ENCODE measurements at places on chromosomes 7 and 10.

DNA sequence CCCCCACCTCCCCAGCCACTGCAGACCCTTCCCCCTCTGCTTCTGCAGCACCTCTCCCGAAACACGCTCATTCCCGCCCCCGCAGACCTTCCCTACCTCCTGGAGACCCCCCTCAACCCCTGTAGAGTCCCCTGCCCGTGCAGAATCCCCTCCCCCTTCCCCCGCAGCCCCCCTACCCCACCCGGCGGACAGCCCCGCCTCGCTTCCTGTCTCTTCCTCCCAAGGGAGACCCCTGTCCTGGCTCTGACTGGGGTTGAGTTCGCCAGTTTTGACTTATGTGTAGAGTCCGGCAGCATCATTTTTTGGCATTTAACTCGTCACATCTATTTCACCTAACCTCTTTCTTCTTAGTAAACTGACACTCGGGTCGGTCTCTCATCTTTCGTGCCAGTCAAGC is 54.0 kb downstream of the ALOX5 start:
- DNase-seq = no peak

GRCh38 chr7:135536150-135536549 is 21.6 kb upstream of the NUP205 start:
- peak; percentile 2 for DNase-seq

- DNase-seq = no peak
These were observed 336.2 kb downstream of the WDR11 start for GRCh38 chr10:121187391-121187790.

DNA sequence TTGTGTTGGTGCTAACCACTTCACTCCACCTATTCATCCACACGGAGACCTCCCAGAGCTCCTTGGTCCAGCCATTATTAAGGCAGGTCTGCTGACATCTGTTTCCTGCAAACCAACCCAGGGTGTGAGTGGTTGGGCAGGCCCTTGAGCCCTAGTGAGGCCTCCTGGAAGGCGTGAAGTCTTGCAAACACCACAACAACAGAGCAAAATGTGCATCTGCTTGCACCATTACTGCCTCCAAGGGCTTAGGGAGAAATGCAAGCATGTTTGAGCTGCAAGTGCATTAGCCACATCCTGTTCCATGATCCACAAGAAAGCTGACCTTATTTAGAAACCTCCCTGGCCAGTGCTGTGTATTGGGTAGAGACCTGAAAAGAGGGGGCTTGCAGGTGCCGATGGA is 325.5 kb downstream of the GRID1 start:
- DNase-seq = no peak

DNA sequence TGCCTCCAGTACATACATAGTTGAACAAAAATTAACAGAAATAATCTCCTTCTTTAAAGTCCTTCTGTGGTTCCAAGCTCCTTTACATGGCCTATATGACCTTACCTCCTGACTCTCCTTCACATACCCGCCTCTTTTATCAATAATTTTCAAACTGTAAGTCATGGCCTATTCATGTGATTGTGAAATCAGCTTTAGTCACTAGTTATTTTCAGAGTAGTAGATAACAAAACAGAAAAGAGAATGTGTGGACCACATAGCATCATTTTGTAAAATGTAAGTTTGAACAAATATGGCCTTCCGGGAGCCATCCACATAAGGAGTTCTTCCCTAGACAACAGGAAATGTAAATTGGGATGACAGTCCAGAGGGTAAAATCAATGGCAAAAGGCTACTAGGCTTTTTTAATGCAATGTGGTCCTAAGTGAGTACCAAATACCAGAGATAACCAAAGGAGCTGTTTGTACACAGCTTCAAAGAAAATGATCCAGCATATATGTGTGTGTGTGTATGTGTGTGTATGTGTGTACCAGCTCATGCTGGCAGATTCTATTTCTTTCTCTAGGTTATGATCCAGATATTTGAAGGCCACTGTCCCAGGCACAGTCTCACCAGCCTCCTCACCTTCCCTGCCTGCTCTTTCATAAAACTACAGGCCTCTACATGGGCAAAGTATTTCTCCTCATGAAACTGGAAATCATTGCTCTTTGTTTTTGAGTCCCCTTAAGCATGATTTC is 12.3 kb upstream of the FAM133B start:
- DNase-seq = no peak

DNA sequence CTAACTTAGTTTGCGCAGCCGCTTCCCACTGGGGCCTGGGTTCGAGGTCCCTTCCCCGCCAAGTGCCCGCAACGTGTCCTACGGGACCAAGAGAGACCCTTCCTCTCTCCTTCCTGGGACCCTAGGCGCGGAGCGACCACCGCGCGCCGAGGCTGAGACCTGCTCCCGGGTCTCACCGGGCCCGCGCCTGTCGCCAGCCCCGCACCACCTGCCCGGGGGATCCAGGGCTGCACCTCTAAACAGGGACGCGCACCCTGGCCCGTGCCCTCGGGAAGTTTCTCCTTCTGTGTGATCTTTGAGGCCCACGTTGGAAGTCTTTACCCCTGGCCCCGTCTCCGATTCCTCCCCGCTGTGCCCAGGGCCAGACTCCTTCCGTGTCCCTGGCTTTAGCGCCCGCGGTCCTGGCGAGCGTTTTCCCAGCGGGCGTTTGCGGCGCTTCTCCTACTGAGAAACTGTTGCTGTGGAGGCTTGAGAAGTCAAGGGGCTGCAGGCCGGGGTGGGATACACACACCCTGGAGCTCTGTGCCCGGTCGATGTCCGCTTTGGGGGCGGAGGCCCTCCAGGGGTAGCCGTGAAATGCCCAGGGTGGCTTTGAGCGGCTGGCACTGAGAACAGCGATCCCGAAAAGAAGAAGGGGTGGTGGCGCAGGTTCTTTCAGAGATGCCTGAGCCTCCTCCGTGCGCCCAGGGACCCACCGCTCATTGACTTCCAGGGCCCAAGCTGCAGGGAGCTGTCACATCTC is 575 bp downstream of the PLPP4 start:
- no peak for DNase-seq

DNA sequence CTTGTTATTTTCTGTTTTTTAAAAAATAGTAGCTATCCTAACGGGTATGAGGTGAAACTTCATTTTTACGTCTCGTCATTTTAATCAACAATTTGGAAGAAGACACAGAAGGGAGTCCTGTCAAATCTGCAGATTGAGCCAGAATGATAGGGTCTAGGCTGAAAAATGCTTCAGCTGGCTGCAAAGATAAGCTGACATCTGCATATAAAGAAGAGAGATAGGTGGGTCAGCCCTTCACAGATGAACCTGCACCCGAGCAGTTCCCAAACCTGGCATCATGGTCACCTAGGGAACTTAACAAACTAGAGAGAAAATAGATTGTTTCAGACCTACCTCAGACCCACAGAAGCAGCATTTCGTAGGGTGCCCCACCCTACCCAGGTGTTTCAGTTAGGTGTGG is 35.2 kb upstream of the BMPR1A start:
- no peak for DNase-seq

- no peak for DNase-seq
These were observed 31.4 kb upstream of the TRIM8 start for GRCh38 chr10:102612964-102613275.

DNA sequence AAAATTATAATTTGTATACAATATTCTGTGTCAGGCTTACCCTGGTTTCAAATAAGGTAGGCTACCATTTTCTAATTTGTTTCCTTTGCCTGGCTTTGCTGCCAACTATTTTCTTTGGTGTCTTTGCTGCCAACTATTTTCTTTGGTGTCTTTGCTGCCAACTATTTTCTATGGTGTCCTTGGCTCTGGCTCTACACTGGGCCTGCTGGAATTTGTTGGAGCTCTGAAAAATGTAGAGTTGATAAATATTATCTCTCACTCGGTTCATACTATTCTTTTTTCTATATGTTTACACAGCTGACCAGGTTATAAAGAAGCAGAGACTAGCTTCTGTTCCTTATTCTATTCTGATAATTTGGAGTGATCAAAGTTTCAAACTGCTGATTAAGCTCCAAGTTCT is 768.0 kb upstream of the PHF14 start:
- no peak for DNase-seq

- no peak for DNase-seq
These were observed 162.2 kb upstream of the BMPER start for GRCh38 chr7:33742999-33743587.

DNA sequence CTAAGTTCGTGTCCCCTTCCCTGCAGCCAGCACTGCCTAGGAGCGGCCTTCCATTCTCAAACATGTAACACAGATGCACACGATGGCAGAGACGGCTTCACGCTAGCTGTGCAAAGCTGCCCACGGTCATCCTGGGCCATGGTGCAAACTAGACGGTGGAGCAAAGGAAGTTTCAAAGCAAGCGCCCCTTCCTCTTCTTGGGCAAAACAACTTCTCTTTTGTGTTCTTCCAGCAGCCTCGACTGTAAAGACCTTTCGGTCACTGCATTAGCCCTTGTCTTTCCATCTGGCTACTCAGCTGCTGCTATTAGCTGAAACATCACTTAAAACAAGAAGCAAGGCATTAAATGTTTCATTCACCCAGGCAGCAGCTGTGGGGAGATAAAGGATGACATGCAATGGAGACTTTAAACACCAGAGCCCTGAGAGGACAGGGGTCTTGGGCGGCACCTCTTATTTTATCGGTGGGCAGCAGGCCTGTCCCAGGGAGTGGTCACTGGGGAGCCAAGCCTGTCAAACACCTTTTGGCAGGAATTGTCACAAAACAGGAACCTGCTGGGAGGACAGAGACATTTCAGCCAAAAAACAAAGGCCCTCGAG is 214.8 kb downstream of the KLF6 start:
- no peak for DNase-seq

GRCh38 chr7:375321-375831 is 85.4 kb downstream of the FOXL3 start:
- DNase-seq = no peak

DNA sequence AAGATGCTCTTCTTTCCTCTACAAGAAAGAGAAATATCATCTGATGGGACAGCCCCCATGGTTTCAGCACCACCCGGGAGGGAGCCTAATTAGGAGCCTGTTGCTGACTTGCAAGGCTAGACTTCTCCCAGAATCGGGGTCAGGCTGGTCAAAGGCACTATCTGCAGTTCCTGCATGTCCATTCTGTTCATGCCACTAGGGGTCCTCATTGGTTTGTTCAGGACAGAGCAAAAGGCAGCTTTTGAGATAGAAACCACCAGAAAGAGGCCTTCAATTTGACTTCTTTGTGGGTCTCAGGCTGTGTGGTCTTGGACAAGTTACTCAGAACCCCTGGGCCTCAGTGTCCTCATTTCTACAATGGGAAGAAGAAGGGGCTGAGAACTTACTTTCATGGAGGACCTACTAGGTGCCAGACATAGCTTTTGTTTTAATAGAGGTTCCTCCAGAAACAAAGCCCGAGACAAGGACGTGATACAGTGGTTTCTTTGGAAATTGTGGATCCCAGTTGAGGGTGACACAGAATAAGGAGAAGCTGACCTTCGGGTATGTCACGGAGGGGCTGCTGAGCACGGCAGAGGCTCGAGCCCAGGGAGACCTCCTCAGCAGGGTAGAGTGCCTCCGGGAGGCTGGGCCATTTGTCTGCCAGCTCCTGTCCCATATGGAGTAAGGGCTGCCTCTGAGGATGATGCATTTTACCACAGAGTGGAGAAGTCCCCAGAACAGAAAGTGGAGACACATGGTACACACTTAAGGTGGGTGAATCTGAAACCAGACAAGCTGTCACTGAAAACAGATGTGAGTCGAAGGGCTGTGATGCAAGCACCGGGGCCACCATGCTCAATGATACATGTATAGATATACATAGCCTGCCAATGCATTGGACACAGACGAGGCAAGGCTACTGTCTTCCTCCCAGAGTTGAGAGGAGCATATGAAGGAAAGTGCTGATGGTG is 33.1 kb upstream of the NEUROD6 start:
- no peak for DNase-seq

DNA sequence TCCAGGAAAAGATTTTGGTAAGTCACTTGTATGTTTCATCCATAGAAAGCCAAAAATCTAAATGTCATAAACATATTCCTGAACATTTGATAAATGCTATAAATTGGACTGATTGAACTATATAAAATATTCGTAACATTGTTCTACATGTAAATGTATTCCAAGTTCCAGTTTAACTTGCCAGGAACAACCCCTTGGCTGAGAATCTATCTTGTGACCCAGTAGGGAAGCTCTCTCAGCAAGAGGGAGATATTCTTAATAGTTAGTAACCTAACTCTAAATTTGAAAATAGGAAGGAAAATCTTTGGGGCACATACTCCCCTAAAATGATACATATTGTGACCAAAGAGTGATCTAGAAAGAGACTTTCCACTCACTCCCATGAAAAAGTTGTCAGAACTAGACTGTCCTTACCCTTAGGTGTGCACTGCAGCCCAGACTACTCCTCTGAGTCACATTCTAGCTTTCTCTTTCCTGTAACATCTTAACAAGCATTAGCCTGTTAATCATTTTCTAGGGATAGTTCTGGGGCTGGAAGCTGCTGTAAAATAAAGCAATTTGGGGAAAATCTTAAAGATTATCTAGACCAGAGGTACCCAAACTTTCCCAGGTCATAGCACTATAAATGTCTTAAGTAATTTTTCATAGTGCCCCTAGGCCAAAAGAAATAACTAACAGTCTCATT is 73.7 kb upstream of the SKAP2 start:
- no peak for DNase-seq

DNA sequence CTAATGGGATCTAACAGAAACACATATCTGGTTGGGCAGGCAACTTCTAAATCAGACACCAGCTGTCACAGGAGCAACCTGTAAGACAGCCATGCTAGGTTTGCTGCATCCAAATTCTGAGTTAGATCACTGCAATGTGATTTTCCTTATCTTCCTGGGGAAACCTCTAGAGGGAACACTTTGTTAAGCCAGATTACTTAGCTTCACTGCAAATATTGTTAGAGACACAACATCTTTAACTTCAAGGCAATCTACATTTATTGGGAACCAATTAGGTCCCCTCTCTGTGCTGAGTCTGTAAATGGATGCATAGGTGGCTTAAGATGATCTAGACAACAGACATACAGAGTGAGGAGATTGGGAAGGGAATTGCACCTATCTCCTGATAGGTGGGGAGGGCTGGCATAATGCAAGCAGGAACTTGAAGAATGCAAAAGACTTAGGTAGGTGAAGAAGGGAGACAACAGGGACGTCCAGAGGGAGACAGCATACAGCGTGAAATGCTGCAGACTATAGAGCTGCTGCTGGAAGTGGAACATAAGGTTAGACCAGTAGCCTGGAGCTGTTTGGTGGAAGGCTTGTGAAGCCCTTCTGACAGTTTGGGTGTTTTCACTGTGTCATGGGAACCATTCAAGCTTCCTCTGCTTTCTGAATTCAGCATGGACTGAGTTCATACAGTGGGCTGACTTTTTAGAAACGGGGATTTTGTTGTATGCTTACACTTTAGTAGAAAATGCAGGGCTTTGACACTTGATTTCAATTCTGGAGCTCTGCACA is 109.8 kb upstream of the ELMO1 start:
- DNase-seq = no peak

- no peak for DNase-seq
These were observed 199.5 kb downstream of the REEP3 start for GRCh38 chr10:63720676-63721075.

- DNase-seq = no peak
These were observed 138.7 kb upstream of the PCLO start for GRCh38 chr7:83301416-83301815.

DNA sequence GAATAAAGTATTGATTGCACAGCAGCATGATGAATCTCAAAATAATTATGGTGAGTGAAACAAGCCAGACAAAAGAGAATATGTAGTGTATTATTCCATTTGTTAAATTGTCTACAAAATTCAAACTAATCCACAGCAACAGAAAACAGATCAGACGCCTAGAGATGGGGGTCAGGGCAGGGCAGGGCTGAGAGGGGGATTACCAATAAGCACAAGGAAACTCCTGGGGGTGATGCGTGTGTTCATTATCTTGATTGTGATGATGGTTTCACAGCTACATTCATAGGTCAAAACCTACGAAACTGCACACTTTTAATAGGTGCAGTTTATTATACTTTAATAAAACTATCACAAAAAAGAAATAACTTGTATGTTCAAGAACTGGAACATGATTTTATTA is 132.7 kb upstream of the CDK6 start:
- DNase-seq = no peak
